Effector CD4-positive, alpha-beta T cell (primary cell): ENCODE measurements at places on chromosomes 3 and 15.

DNA sequence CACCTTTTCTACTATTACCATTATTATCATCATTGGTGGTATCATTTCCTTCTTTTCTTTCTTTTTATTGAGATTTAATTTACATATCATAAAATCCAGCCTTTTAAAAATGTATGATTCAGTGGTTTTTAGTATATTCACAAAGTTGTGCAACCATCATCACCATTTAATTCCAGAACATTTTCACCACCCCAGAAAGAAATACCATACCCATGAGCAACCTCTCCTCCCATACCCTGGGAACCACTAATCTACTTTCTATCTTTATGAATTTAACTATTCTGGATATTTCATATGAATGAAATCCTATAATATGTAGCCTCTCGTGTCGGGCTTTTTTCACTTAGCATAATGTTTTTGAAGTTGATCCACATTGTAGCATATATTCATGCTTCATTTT is 29.1 kb downstream of the AAGAB start:
- DNase-seq, result no peak

DNA sequence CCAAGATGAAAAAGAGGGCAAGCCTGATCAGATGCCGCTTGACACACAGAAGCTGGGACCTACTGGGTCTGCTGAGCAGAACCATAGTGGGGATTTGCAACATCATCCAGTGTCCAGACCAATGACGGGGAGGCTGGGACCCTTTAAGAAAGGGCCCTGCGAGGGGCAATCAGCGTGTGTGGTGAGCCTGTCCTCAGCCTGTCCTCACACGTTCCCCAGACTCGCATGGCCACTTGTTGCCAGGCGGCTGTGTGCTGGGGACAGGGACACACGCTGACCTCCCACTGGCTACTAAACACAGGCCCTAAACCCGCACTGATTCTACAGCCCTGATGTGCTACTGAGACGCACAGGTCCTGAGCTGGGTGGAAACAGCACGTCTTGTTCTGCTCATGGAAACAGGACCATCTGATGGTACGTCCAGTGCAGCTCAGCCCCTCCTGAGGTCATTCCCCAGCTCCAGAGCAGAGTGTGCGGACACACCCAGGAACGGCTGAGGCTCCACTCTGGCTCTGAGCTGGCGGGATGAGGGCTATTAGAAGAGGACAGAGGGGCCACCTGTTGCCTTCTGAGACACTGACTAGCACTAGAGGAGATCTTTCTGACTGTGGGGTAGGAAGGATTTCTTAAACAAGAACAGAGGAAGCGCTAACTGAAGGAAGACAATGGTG is 24.4 kb downstream of the PCSK6 start:
- no peak for DNase-seq

- DNase-seq, result no peak
Measured at GRCh38 chr3:109385442-109386318, 48.3 kb upstream of the DPPA4 start.

GRCh38 chr3:14902719-14903118 is 44.7 kb upstream of the NR2C2 start:
- DNase-seq, result no peak

DNA sequence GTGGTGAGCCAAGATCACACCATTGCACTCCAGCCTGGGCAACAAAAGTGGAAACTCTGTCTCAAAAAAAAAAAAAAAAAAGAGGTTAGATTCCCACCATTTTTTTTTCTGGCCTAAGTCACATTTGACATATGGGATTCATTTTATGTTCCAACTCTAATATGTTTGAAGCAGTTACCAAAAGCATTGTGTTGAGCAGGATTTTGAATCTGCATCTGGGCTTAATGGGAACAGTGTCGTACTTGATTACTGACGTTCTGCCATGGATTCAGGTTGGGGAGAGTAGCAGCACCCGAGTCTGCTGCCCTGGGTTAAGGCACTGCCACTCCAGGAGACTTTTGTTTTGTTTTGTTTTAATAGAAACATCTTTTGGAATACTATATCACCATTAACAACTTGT is 348.7 kb upstream of the TBL1XR1 start:
- no peak for DNase-seq

DNA sequence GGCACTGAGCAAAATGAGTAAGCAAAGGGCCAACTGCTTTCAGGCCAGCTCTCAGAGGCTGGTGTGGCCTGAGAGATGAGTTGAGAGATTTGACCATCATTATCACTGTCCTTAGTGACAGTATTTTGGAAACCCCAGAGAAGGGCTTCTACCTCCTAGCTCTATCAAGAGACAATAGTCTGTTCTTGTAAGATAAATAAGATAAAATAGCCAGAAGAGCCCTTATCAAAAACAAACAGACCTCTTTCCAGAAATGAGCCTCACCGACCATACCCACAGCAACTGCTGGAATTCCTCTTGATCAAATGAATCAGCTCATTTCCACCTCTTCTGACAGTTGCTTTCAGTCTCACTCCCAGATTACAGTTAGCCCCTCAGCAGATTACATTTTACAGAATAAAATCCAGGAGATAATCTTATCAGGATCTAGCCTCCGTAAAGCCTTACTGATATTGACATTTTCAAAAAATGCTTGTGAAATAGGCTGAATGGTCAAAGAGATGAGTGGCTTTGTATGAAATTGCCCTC is 4.5 kb downstream of the HDC start:
- DNase-seq, result no peak

- no peak for DNase-seq
Measured at GRCh38 chr3:132847849-132848625, 125.8 kb upstream of the NPHP3 start.

- DNase-seq, result no peak
Measured at GRCh38 chr3:130569461-130570365, 52.7 kb downstream of the COL6A6 start.

GRCh38 chr15:63256433-63257274 is 20.8 kb upstream of the APH1B start:
- DNase-seq, result no peak

DNA sequence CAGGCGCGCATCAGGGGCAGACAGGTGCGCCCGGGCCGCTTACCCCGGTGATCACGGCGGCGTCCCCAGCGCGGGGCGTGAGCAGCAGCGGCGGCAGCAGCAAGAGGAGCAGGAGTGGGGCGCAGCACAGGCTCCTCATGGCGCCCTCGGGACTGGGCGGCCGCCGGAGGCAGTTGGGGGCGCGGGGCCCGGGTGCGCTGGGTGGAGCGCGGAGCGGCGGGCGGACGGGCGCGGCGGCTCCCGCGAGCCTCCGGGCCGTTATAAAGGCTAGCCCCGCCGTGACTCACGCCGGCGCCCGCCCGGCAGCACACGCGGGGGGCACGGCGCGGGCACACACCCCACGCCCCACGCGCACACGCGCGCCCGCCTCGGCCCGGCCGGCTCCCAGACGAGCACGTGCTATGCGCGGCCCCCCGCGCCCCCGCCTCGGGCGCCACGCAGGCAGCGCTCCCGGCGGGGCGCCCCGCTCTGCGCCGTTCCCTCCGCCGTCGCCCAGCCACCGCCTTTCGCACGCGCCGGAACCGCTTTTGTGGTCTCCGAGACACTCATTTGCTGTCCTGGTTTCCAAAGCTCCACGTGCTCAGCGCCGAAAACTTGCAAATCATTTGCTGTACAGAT is at the start of gene PROK2:
PROK2 (minus strand) TSS at position 235 of the 618 bp plus-strand sequence; CDS start at position 139, 96 bp downstream.
- DNase-seq, result no peak

DNA sequence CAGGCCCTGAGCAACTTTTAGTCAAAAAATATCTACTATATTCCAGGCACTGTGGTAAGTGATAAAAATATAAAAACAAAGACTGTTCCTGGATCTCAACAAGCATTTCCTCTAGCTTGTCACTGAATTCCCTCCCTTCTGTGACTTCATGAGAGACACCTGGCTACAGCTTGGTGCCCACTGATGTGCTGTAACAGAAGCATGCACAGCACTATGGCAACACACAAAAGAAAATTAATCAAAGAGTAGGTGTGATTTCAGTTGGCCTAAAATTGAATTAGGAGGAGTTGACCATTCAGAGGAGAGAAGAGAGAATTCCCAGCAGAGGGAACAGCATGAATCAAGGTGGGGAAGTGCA is 158.9 kb upstream of the LPP start:
- DNase-seq, result no peak
